Activated T-helper 2 cell treated with anti-CD3 and anti-CD28 coated beads, Interferon-gamma antibody, Interleukin-2, Interleukin-4, amounts not matched to agents 10 μg/mL and 5 μg/mL and 100 μg/mL, durations not matched to agents 14 hours and 24 hours and 36 hours (primary cell): ENCODE measurements at places on chromosomes 13 and 19. TPM values are rescaled to one million over a fixed set of nuclear protein-coding genes. Genes with fewer than 3 reads are reported as not detected.

DNA sequence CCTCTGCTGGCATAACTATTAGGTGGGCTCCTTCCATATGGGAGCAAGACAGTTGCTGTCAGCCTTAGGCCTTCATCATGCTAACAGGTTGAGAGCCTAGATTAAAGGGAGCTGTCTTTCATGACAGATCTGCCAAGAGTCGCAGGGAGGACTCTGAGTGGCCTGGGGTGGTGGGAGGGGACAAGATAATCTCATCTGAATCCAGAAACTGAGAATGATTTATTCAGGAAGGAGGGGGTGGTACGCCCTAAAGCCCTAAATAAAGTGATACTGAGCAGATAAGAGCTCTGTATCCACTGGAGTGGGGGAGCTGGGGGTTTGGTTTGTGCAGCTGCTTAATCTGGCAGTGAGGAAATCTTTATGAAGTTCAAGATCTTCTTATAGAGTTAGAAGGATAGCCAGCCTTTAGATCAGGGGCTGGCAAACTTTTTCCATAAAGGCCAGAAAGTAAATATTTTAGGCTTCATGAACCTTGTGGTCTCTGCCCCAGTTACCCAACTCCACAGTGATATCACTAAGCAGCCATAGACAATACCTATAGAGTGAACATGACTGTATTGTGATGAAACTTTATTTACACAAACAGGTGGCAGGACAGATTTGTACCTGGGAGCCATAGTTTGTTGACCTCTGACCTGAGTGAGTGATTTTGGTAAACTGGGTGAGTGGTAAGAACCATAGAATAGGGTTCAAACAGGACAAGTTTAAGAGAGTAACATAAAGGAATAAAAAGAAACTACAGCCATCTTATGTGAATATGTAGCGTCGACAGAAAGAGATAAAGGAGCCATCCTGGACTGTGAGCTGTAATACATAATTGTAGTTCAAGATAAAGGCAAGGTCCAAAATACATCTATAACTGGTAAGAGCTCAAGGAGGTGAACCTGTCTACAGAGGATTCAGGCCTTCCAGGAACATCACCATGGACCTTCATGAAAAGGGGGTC, 9.8 kb upstream of the STK24 start:
- peaks cover 22% of the 10 kb centered on the region for H3K4me1 ChIP-seq
- peaks cover 1% of the 10 kb centered on the region for H3K27me3 ChIP-seq
- no peak overlapping the region for H3K27ac ChIP-seq
- DNase-seq: no peak

- peaks cover 15% of the 10 kb centered on the region for H3K27me3 ChIP-seq
- H3K27ac ChIP-seq: no peak overlapping the region
- H3K36me3 ChIP-seq: no peaks in the 10 kb centered on the region
- no peak overlapping the region for H3K4me3 ChIP-seq
- H3K4me1 ChIP-seq: peaks cover 19% of the 10 kb centered on the region
- no peak for DNase-seq
Observed at GRCh38 chr13:114339857-114340534, 25.7 kb downstream of the CHAMP1 start.

SMIM44 gene
- not detected in 2 replicates for total RNA-seq

C13orf42 gene
- total RNA-seq: not detected in 2 replicates

DNA sequence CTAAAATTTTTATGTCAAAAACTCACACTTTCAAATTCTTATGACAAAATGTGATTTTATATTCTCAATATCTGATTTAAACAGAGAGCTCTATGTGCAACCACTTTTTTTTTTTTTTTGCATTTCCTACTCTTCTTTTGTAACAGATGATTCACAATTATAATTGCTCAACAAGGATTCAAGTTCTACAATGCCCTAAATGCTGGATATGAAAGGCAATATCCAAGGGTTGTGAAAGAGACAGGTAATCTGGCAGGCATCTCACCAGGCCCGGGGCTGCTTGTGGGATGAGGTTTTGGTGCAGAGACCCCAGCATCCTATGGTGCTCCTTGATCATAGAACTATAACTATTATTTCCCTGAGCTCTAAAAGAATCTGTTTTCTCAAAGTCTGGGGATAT, 363.6 kb upstream of the NBEA start:
- no peak for DNase-seq
- no peaks in the 10 kb centered on the region for H3K27me3 ChIP-seq
- H3K4me1 ChIP-seq: no peaks in the 10 kb centered on the region
- no peak overlapping the region for H3K4me3 ChIP-seq
- H3K27ac ChIP-seq: no peak overlapping the region

DNA sequence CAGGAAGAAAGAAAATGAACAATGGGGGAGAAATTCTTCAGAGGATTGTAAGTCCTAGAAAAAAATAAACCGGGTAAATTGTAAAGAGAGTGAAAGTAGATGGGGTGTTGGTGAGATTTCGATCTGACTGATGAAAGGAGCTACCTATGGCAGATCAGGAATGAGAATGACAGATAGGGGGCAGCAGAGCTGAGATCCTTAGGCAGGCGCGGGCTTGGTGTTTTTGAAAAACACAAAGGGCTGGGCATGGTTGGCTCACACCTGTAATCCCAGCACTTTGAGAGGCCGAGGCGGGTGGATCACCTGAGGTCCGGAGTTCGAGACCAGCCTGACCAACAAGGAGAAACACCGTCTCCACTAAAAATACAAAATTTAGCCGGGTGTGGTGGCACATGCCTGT, 1468.6 kb upstream of the SLC10A2 start:
- H3K27ac ChIP-seq: no peak overlapping the region
- no peaks in the 10 kb centered on the region for H3K36me3 ChIP-seq
- no peaks in the 10 kb centered on the region for H3K4me1 ChIP-seq
